ENCODE measurements at places on chromosomes 1 and 21. TPM values are rescaled to one million over a fixed set of nuclear protein-coding genes. Genes with fewer than 3 reads are reported as not detected.

The CLCA1 gene
- not detected for total RNA-seq

The C1orf94 gene
- not detected for total RNA-seq

The MYOG gene
- not detected for total RNA-seq

The STIL gene
- 36.0 TPM for total RNA-seq

The NDC1 gene
- total RNA-seq: 31.2 TPM

The C21orf91 gene
- total RNA-seq: 22.9 TPM

The RNU1-4 gene
- 1,573 TPM for total RNA-seq

The RABGAP1L gene
- total RNA-seq: 29.9 TPM

The RGS4 gene
- total RNA-seq: not detected

The HOOK1 gene
- 15.2 TPM for total RNA-seq

The INAVA gene
- total RNA-seq: not detected

The SYDE2 gene
- total RNA-seq: 3.3 TPM

The FYB2 gene
- not detected for total RNA-seq

The TSSK3 gene
- 0.76 TPM for total RNA-seq

The GFI1 gene
- 53.7 TPM for total RNA-seq

The ANGPTL3 gene
- total RNA-seq: not detected

The BGLAP gene
- 2.1 TPM for total RNA-seq

The MIXL1 gene
- not detected for total RNA-seq

The CFAP107 gene
- total RNA-seq: not detected

The CNIH3 gene
- total RNA-seq: 1.8 TPM

The DYRK1A gene
- 76.9 TPM for total RNA-seq

The CYP4A11 gene
- not detected for total RNA-seq

The PLPP3 gene
- total RNA-seq: not detected

The DIRAS3 gene
- total RNA-seq: 0.16 TPM

The BRDT gene
- total RNA-seq: not detected

The SELP gene
- total RNA-seq: 1.4 TPM

The CHI3L1 gene
- total RNA-seq: 0.18 TPM

The TAS1R3 gene
- 0.41 TPM for total RNA-seq

The DIO1 gene
- not detected for total RNA-seq

The CHRNB2 gene
- total RNA-seq: not detected

The EIF2D gene
- 91.2 TPM for total RNA-seq
